ENCODE measurements at places on chromosomes 16 and 17.
A peak's percentile ranks its signal among the peaks of the same experiment; 100 is the strongest.

- DNase-seq = peak; percentile 29
These were observed 12.5 kb downstream of the SAMD14 start for GRCh38 chr17:50117202-50118051.

GRCh38 chr17:71528210-71528609, 592.6 kb upstream of the SOX9 start:
- no peak for DNase-seq

DNA sequence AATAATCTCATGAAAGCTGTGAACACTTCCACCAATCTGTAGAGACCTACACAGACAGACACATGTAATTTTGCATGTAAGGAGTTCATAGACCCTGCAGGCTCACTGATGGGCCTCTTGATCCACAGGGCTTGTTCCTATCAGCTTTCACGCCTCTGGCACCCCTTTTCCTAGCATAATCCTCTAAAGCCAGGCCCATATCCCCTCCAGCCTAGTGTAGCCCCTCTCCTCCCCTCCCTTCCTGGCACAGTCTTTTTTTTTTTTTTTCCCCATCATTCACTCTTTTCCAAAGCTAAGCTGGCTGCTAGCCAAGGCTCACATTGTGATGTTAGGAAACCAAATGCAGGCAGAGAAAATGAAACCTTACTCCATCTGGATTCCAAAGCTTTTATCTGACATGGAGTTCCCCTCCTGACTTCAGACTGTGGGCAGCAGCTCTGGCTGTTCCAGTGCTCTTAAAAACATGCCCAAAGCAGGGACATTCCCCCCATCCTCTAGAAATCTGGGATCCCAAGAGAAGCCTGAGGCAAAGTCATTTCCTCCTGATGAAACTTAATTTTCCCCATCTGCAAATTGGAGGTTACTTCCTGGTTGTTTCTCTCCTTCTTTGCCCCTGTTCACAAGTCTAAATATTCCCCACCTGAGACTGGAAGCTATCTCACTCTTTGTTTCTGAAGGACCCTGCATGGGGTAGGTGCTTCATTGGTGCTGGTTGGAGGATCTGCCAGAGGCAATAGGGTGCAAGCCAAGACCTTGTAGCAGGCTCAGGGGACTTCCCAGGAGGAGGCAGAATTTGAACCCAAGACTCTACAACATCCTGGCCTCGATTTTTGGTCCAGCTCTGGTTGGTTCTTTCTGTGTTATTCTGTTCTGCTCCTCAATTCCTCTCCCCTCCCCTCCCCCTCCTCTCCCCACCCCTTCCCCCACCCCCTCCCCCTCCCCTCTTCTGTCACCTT, 9.9 kb upstream of the CCL5 start:
- no peak for DNase-seq

DNA sequence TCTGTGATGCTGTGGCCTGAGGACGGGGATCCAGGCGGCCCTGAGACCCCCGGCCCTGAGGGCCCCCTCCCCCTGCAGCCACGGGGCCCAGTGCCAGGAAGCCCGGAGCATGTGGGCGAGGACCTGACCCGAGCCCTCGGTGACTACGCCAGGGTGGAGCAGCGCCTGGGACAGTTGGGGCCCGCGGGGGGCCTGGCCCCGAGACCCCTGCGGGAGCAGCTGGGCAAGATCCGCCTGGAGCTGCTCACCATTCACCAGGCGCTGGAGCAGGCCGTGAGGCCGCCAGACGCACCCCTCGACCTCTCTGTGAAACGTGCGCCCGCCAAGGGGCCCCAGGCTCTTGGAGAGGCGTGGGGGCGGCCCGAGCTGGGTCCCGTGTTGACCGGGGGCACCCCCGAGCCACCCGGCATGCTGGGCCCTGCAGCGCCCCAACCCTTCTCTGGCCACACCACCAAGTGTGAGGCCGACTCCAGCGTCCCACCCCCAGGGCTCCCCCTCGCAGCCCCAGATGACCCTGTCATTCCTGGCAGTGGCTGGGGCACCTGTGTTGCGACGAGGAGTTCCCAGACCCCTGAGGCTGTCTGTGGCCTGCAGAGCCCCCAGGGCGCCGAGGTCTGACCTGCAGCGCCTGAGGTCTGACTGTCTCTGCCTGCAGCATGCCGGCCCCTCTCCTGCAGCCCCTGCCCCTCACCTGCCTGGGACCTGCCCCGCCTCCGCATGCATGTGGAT, 2.0 kb upstream of the NHLRC4 start:
- no peak for DNase-seq

DNA sequence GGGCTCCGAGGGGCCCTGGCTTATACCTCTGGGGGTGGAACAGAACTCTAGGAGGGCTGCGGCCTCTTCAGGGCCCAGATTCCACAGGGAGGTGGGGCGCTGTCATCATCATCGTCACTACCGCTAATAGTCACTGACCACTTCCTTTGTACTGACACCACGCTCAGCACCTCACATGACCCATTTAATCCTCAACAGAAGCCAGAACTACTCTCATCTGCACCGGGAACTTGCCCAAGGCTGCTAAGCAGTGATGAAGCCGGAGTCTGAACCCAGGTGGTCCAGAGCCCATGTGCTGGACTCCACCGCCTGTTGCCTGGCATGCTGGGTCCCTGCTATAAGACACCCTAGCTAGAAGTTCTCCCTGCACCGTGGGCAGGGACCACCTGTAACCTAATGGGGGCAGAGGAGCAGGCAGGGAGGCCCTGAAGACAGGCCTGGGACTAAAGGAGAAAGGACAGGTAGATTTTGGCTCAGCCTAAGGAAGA, 12.0 kb downstream of the UNC13D start:
- no peak for DNase-seq

DNA sequence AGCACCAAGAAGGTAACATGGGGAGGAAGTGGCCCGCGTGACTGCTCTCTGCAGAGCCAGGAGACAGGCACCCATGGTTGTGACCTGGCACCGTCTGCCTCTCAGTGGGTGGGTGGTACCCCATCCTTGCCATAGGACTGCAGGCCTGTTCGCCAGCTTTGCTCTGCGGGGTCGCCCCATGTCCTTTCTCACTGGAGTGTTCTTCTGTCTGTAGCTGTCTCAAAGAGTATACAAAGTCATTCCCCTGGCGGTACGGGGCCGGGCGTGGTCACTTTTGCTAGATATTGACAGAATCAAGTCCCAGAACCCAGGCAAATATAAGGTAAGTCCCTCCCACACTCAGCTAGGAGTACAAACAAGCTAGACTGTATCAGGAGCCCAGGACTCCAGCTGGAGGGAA, 6.0 kb downstream of the TBC1D26 start:
- no peak for DNase-seq

- DNase-seq = no peak
These were observed 687.3 kb downstream of the CDH11 start for GRCh38 chr16:64434526-64435069.

- no peak for DNase-seq
These were observed 88.6 kb upstream of the NLRP1 start for GRCh38 chr17:5672815-5673430.

DNA sequence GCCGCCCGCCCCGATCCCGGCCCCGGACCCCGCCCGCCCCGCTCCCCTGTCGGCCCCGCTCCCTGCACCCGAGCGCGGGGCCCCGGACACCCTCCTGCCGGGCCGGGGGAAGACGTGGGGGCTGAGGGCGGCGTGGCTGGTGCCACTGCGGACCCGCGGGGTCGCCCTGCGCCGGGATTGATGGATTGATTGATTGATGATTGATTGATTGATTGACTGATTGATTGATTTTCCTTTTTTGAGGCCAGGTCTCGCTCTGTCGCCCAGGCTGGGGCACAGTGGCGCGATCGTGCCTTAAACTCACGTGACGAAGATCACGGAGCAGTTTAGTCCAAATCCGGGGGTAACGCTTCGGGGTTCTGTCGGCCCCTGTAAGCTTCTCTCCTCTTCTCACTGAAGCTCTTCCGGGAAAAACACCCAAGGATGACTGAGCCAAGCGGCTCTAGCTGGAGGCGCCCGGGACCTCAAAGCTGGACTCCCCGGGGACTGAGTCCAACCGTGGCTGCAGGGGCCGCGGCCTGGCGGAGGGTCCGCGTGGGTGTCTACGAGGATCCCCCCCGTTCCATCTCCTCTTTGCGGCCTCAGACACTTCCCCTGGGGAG, 40.2 kb upstream of the BHLHA9 start:
- no peak for DNase-seq

GRCh38 chr16:78903237-78903636, 697.3 kb downstream of the MAF start:
- no peak for DNase-seq

- DNase-seq = no peak
These were observed 9.4 kb upstream of the GNA13 start for GRCh38 chr17:65065906-65066305.

DNA sequence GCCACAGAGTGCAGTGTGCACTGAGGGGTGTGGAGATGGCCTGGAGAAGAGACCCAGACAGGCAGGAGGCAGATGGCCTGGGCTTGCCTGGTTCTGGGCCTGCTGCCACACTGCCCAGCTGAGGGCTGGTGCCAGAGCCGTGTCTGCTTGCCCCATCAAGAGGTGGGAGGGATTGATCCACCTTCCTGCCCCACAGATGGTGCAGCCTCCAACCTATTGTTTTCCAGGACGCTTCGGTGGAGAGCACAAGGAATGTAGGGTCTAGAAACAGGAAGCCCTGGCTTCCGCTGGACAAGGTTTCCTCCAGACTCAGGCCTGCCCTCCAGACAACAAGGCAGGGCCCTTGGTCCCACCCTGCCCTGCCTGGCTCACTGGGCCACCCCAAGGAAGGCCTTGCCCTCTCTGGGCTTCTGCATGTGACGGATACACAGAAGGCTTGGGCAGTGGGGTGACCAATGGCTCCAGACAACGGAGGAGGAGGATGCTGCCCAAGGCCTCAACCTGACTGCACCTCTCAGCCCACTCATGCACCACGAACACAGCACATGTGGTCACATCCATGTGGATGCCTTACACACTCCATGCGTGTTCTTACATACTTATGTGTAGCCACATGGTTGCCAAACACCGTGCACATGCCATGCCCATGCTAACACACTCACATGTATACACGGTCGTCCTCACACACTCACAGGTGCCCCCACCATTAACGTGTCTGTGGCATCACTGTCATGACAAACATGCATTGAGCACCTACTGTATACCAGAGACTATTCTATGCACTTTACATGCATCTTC, 6.5 kb upstream of the CDH5 start:
- DNase-seq = no peak

- DNase-seq = no peak
These were observed 88.8 kb upstream of the TNRC6C start for GRCh38 chr17:77869665-77870132.

- no peak for DNase-seq
These were observed 11.6 kb downstream of the CBFA2T3 start for GRCh38 chr16:88965411-88965810.

DNA sequence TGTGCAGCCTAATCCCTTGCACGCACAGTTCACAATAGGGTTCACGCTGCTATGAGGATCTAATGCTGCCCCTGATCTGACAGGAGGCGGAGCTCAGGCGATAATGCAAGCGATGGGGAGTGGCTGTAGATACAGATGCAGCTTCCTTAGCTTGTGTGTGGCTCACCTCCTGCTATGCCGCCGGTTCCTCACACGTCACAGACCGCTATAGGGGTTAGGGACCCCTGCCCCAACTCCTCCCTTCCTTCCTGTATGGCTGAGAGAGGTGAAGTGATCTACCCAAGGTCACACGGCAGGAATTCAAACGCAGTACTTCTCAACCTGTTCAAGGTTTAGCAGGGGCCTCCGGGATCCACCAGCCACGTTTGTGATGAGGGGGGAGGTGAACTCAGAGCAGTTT, 13.4 kb upstream of the PLLP start:
- DNase-seq = no peak

- no peak for DNase-seq
These were observed 17.1 kb downstream of the TBX2 start for GRCh38 chr17:61416540-61417363.

DNA sequence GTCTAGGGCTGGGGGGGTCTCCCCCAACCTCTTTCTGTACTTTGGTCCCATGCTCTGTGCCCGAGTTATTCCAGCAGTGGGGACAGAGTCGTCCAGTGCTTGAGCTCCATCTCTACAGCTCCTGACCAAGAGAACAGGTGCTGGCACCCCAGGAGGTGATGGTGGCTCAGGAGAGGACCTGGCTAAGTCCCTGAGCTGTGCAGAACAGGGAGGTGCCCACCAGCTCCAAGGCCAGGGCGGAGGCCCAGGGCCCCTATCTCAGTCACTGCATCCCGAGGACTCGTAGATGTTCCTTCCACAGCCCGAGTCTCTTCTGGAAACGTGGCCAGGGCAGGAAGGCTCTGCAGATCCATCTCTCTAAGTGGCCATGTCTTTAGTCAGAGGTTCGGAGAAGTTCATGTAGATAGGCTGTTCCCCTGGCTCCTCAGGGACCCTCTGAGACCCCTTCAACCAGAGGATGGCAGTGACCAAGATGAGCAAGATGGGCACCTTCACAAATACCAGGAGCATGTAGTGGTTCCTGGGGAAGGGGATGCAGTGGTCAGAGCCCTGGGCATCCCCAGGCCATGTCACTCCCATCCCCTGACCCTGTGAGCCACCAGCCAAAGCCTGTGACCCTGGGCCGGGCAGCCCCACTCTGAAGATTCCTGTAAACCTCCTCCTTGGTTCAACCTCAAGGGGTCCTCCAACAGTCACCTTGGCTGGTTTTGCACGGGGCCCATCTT, 8.7 kb downstream of the CD300LB start:
- DNase-seq = no peak

GRCh38 chr16:86384263-86384649, 126.1 kb upstream of the FOXF1 start:
- no peak for DNase-seq

DNA sequence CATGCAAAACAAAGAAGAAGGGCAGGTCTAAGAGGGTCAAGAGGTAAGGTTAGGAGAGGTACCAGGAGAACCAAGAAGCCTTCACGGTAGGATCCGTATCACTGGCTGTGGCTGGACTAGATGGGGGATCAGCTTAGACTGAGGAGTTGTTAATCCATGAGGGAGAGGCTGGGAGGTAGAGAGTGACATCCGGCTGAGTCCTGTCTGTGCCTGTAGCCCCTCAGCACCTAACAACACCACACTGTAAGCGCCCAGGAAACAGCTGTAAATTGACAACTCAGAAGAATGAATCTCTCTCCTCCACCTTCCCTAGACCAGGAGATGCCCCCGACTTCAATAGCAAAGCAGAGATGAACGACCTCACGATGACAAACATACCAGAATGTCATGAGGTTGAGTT, 199.4 kb upstream of the RPL38 start:
- no peak for DNase-seq

- DNase-seq = no peak
These were observed 7.6 kb downstream of the CCDC102A start for GRCh38 chr16:57528499-57529390.

- no peak for DNase-seq
These were observed 622.9 kb upstream of the RBFOX1 start for GRCh38 chr16:6709736-6710135.

- no peak for DNase-seq
These were observed 404.6 kb downstream of the SLC39A11 start for GRCh38 chr17:72687886-72688285.

Data from stimulated activated CD4-positive, alpha-beta T cell treated with anti-CD3 and anti-CD28 coated beads, TNF-alpha, amount 100 ng/mL, for 48 hours (primary cell).